Stimulated activated CD8-positive, alpha-beta memory T cell treated with anti-CD3 and anti-CD28 coated beads, Interleukin-4, amount 100 ng/mL, for 24 hours (primary cell): ENCODE measurements at places on chromosomes 3 and 15.

DNA sequence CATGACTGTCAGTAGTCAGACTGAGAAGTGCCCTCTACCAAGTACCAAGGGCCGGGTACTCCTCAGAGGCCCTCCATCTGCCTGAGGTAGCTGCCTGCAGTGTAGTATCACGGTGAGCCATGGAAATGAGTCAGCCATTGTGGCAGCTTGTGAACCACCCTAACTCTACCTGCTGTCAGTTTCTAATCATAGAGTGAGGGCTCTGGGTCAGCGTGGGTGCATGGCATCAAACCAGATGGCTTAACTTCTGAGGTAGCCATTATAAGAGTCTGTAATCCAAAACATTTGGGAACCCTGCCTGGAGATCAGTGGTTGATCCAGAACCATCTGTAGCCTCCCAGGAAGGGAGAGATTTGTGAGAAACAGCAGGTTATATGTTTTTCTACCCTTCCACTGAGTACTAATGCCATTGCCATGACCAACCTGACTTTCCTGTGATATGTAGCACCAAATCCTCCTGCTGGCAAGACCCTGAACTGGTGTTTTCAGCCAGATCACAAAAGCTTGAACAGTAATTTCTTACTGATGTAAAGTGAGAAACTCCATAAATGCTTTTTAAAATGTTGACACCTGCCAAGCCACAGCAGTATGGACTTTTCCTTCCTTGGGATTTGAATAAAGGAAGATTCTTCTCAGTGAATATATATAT is 38.9 kb downstream of the ABHD2 start:
- no peak for DNase-seq

GRCh38 chr3:184315871-184316661 is 1.7 kb downstream of the EIF4G1 start:
- no peak for DNase-seq

- DNase-seq = no peak
These were observed 38.3 kb downstream of the ETV5 start for GRCh38 chr3:186070550-186070949.

DNA sequence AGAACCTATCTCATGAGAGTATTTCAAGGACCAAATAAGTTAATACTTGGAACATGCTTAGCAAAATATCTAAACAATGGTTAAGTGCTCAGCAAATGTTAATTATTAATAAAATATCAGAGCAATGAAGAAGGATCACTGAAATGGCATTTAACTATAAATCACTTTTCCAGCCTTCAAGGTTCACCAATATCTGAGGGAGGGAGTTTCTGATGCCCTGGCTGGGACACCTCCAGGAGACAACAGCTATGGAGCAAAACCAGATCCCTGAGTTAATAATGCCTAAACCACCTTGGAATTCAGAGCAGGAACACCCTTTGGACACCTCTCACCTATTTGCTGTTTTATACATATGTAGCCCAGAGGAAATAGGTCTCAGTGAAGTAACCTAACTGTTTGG is 6.4 kb upstream of the FAM174B start:
- DNase-seq = no peak

DNA sequence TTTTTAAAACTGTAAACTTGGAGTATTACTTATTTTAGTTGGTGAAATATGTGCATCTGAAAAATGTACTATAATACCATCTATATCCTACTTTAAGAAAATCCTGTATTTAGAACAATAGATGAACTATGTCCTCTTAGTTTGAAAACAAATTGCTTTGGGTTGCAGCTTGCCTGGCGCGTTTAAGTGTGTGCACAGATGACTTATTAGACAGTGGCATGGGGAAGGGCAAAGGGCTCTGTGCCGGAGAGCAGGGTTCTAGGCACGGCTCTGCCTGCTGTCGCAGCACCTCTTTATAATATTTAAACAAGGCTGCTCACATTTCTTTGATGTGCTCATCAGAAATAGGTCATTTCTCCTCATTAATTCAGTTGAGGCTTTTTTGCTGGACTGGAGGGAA is 10.0 kb downstream of the PXK start:
- no peak for DNase-seq

DNA sequence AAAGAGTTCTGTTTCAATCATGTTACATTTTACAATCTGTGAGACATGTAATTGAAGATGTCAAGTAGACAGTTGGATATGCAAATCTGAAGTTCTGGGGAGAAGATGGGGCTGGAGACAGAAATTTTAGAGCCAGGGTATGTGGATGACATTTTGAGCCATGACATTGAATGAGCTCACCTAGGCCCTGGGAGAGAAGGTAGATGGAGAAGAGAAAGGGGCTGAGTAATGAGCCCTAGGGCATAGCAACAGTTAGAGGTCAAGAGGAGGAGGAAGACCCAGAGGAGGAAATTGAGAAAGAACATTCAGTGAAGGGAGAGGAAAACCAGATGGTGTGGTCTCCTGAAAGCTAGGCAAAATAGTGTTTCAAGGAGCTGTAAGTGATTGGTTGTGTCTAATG is 15.3 kb downstream of the TMEM266 start:
- DNase-seq = no peak

GRCh38 chr15:44718180-44718926 is 7.0 kb downstream of the B2M start:
- no peak for DNase-seq
